ENCODE measurements at places on chromosomes 3 and 15. TPM values are rescaled to one million over a fixed set of nuclear protein-coding genes. Genes with fewer than 3 reads are reported as not detected.

Gene CATSPER2
- 3.6 TPM for polyA plus RNA-seq

Gene ALDH1A2
- 0.15 TPM for polyA plus RNA-seq

Gene PLIN1
- polyA plus RNA-seq = 0.08 TPM

Gene INSYN1
- polyA plus RNA-seq = 0.03 TPM

DNA sequence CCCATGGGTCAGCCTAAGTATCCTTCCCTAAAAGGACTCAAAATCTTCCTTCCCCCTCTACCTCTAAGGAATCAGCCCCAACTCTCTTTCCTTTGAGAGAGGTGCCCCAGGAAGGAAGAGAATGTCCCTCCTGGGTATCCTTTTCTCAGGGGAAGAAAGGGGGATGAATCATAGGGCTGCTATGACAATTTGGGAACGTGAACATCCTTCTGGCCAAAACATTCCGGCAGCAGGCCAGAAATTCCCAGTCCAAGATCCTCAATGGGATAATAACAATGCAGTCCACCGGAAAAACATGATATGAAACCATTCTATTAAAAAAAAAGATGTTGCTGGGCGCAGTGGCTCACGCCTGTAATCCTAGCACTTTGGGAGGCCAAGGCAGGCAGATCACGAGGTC lies 50.8 kb upstream of the CACNA2D3 start:
- no peak for DNase-seq

- no peak for DNase-seq
These were observed 44.0 kb downstream of the XXYLT1 start for GRCh38 chr3:195226900-195227447.

GRCh38 chr3:98980915-98981596 lies 79.6 kb upstream of the DCBLD2 start:
- peak; percentile 93 for DNase-seq

- DNase-seq = no peak
These were observed 420.9 kb upstream of the NECTIN3 start for GRCh38 chr3:110650741-110651140.

DNA sequence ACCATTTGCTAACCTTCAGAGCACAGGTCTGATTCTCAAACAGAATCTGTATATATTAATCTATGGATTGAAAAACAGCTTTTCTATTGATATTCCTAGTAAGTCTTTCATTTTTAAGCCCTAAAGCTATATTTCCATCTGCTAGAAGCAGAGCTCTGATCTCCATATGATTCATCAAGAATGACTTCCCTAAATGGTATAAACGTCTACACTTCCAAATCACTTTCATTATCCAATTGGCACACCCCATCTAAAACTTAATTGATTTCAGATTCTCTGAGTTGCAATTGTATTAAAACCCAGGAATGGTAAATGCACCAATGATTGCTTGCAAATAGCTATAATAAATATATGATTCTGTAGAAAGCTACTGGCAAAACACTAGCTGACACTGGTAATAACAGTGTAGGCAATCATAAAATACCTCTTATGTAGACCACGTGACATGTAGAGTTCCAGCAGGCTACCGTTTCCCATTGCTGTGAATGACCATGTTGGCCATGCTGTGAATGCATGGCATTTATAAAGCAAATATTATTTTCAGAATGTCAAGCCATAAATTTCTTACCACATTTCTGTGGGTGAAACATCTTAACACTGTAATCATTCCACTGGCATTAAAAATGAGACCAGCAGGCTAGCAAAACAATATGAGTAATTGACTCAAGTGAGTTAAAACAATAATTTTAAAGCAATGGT lies 226.0 kb downstream of the ZMAT3 start:
- peak; percentile 20 for DNase-seq

GRCh38 chr3:74532446-74532845 lies 82.0 kb downstream of the CNTN3 start:
- DNase-seq = peak; percentile 93

GRCh38 chr3:51311055-51311454 lies 74.0 kb upstream of the MANF start:
- peak; percentile 18 for DNase-seq

DNA sequence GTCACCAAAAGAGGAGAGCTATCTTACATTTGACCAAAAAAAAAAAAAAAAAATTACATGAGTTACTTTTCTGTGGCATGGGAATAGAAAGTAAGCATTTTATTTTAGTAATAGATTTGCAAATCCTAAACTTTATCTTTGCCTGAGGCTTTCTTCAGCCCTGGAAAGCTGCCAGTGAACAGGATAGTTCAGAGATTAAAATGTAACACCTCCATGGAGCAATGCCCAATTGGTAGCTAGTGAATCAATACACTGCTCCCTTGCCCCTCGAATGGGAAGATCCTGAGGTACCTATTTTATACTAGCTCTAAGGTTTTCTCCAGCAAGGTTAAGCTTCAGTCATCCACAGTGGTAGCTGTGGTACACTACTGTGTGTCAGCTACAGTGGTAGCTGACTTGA lies 867.1 kb downstream of the NAALADL2 start:
- DNase-seq = no peak

- DNase-seq = no peak
These were observed 159.8 kb downstream of the AKAP13 start for GRCh38 chr15:85540085-85540797.
